ENCODE measurements at places on chromosomes 7 and 10.

DNA sequence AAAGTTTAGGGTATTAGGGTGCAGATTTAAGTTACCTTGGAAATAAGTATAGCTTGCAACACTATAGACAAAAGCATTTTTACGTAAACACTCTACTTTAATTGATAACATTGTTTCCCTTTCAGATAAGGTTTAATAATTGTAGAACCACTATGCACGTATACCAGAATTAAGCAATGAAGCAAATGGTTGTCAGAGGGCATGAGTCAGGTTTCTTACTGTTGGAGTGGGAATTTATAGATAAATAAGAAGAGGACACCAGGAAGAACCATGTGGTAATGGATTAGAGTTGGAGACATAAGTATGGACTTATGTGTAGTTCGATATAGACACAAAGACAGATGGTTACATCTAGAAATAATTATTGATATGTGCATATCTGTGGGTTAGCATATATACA, 355.6 kb downstream of the ETV1 start:
- DNase-seq: no peak

DNA sequence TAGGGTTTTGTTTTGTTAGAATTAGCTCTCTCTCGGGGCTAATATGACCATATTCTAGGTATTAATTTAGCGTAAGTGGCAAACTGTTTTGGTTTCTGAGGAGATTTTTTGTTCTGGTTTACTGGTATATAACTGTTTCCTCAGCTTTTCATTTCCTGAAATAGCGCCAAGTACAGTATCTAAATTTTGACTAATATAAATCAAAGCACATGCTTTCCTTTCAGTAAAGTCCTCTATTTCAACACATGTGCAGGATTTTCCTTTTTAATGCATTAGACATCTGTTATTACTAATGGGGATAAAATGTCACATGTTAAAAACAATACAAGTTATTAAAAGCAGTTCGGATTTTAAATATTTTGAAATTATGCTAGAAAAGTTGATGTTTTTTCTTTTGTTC, 11.3 kb downstream of the FERD3L start:
- no peak for DNase-seq

DNA sequence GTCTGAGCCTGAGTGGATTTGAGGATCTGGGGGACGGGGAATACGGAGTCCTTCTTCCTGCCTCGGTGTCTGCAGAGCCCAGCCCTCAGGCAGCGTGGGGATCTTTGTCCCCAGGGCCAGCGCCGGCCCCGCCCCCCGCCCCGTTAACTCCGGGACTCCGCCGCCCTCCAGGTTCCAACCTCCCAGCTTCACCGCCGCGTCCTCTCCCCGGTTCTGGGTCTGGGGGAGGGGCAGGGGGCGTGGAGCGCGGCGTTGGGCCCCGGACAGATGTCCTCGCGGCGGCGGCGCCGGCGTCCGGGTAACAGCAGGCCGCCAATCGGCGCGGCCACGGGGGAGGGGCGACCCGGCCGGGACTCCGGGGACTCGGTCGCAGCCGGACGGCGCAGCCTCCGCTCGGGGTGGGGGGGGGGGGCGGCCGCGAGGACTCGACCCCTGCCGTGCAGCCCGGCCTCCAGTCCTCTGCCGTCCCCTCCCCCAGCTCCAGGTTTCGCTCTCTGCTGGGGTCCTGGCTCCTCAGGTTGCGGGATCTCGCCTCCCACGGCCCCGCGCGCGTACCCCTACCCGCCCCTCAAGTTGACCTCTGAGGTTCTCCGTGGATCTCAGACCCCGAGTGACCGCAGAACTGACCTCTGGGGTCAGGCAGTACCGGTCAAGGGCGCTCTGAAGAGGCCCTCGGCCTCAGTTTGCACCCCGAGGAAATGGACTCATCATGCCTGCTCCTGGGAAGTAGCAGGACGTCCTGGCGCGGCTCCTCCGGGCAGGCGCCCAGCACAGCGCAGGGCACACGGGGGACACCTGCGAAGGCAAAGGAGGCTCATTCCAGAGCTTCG, 2.3 kb upstream of the ELFN1 start:
- DNase-seq: no peak

GRCh38 chr7:43313628-43314378, 201.4 kb downstream of the HECW1 start:
- DNase-seq: no peak

GRCh38 chr7:142720172-142720773, 29.0 kb upstream of the PRSS1 start:
- no peak for DNase-seq

- DNase-seq: peak; percentile 99
Measured at GRCh38 chr10:70575874-70576802, 26.4 kb downstream of the PRF1 start.

DNA sequence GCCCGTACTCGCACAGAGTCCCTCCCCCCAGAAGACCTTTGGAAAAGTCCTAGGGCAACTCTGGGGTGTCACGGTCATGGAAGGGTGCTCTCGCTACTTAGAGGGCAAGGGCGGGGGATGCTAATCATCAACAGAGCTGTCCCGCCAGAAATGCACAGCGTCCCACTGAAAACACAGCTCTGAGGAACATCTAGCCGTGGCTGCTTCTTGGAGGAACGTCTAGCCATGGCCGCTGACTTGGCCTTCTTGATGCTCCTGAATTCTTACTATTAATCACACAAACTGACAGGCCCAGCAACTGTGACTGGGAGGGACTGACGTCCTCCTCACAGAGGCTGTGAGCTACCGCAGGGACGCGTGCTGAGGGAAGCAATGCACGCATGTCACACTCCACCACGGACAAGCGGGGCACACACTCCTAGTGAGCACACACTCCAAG, 1.7 kb downstream of the TUBGCP2 start:
- no peak for DNase-seq

- no peak for DNase-seq
Measured at GRCh38 chr10:131805696-131806095, 95.1 kb upstream of the PPP2R2D start.

- no peak for DNase-seq
Measured at GRCh38 chr10:124989526-124989925, 47.6 kb downstream of the ZRANB1 start.

- DNase-seq: no peak
Measured at GRCh38 chr10:7551950-7552716, 114.6 kb downstream of the ITIH5 start.

- DNase-seq: peak; percentile 27
Measured at GRCh38 chr7:32507414-32507813, 12.1 kb downstream of the AVL9 start.

GRCh38 chr7:45068236-45069023, 20.3 kb downstream of the NACAD start:
- no peak for DNase-seq

DNA sequence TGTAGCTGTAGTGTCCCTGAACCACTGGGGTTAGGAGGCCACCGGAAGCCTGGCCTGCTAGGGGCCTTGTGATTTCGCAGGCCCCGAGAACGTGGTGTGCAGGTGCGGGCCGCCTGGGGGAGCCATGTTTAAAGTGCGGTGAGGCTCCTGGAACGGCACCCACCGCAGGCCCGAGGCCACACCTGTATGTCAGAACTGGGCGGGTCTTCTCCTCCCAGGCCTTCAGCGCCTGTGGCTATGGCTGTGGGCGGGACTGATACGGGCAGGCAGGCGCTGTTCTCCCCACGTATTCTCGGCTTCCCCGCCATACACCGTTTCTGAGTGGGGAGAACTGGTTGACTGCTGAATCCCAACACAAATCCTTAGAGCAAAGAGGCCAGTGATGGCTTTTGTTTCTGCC, 74.8 kb downstream of the DNAJB6 start:
- DNase-seq: no peak

DNA sequence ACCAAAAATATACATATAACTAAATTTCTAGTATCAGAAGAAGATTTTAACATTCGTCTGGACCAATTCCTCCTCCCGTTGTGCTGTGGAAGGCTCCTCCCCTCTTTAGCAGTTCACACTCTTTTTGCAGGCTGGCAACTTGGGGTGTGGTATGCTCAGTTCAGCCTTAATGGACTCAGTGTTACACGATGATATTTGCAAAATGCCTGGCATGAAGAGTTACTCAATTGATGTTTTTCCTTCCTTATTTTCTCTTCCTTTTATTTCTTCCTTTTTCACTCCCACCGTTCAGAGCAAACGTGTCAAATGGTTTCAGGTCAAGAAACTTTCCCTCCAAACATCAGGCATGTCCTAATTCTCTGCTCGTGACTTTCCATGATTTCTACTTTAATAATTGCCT, 248.3 kb downstream of the PHF14 start:
- DNase-seq: peak; percentile 81

DNA sequence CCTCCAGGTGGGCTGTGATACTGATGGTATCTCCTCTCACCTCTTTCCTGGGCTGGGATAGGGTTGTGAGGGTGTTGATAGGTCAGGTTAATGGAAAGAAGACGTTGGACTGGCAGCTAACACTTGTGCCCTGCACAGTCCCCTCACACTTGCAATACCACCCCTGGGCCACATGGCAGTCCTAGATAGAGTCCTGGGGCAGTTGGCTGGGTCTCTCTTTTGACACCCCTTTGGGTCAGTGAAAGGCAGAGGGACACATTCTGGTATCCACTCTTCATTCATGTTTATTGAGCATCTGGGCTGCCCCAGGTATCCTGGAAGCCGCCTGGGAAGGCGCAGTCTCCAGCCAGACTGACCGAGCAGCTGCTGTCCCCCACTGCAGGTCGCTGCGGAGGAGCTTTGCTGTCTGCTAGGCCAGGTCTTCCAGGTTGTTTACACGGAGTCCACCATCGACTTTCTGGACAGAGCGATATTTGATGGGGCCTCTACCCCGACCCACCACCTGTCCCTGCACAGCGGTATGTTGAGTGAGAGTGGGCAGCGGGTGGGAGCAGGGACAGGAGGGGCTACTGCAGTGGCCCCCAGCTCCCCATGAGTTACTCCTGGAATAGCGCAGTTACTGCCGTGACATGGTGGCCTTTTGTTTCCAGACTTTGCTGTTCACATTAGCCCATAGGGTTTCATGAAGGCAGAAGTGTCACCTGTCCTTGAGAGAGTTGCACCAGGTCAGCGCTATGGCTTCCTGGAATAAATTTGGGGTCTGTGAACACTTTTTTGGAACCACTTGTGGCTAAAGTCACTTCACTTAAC, 19.1 kb downstream of the NACAD start:
- DNase-seq: no peak

DNA sequence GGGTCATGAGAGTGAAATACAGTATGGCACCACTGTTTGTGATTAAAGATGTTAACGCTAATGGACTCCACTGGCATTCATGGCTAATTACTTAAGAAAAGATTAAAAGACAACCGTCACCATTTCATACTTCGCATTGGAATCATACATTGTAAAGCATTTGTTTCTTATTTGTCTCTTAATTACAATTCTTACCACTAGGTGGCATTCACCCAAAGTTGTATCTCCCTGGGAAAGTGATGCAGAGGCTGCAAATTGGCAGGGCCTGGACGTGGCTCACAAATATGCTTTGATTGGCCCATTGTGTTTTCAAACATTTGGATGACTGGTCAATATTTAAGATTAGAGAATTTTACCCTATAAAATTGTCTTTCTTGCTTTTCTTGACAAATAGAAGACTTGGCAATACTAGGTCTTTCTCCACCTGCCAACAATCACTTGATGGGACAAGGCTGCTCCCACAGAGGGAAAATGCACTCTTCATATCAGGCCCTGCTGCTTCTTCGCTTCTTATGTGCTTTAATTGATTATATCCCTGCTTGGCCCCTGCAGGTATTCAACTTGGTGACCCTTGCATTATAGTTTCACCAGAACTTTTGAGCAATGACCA, 72.1 kb upstream of the STARD3NL start:
- peak; percentile 36 for DNase-seq

DNA sequence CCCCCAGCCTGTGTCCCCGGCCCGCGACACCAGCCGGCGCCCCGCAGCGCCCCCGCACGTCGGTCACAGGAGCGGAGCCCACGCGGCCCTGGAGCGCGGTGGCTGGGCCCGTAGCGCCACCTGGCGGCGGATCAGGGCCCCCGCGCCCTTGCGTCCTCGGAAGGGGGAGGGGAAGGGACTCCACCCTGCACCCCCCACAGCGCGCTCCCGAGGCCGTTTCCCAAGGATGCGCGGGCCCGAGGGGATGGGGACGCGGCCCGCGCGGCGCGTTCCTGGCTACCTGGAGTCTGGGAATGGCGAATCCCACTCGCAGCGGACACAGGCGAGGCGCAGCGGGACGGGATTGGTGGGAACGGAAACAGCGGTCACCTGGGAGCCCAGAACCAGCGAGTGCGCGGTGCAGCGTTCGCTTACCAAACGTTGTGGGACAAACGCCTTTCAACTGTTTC, 23.8 kb upstream of the MKI67 start:
- peak; percentile 57 for DNase-seq

DNA sequence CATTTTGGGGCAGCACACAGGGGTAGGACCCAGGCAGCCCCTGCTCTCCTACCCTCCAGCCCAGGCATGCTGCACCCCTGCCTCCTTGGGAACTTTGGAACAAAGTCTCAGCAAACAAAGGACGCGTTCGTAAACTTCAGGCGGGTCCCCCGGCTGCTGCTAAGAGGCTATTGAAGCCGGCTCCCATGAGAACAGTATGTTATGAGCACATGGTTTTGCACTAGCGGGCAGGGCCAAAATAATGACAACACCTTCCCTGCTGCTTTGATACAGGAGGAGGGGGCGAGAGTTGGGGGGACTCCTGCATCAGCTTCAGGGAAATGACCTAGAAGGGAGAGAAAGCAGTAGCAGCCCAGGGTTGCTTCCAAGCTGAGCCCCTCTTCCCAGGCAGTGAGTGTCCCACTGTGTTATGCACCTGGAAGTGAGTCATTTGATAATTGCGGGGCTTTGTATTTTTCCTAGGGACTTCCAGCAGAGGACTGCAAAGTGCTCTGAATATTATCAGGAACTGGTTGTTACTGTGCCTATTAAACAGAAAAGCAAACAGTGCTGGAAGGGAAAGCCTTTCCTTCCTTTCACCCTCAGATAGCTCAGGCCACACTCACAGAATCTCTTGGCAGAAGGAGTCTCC, 6.9 kb downstream of the ITPRIP start:
- no peak for DNase-seq

- DNase-seq: no peak
Measured at GRCh38 chr10:82982110-82982608, 1107.2 kb downstream of the NRG3 start.

DNA sequence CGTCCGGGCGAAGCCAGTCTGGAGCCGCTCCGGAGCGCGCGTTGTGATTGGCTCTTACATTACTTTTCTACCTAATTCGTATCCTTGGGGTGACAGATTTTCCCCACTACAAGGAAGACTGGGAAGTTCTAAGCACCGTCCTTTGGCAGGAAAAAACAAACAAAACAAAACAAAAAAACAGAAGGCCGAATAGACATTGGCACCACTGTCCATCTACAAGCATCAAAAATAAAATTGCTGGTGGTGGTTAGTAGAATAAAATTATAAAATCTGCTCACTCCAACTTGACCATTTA, 651 bp upstream of the SKAP2 start:
- no peak for DNase-seq

DNA sequence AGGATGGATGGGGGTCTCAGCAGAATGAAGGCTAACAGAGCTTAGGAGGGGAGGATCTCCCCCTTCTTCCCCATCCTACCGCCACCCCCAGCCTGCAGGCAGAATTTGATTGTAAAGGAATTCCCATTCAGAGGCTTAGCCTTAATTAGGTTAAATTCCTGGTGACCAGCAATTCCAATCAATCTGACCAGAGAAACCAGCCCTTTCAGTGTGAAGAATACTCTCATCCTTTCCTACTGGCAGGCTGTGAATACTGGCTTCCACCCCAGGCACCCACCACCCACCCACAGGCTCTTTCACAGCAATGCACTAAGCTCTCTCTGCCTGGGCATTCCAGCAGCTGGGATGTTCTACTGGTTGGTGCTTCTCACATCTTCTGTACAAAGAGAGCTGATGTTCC, 137.9 kb upstream of the LYZL1 start:
- no peak for DNase-seq
